ENCODE measurements at places on chromosomes 11 and 22. TPM values are rescaled to one million over a fixed set of nuclear protein-coding genes. Genes with fewer than 3 reads are reported as not detected.

The NAALAD2 gene
- total RNA-seq, result not detected

The CHEK1 gene
- total RNA-seq, result 69.3 TPM

The HSPB2 gene
- not detected for total RNA-seq

The SLC17A6 gene
- total RNA-seq, result not detected

The PTPN5 gene
- total RNA-seq, result not detected

The ANKK1 gene
- total RNA-seq, result 0.22 TPM

The MIEF1 gene
- total RNA-seq, result 42.8 TPM

The UBASH3B gene
- total RNA-seq, result 40.3 TPM

The C22orf31 gene
- total RNA-seq, result not detected

GRCh38 chr11:110097459-110098012, 4.3 kb downstream of the ZC3H12C start:
- peaks cover 17% of the 10 kb centered on the region for H3K4me1 ChIP-seq
- H3K27me3 ChIP-seq, result no peaks in the 10 kb centered on the region
- H3K36me3 ChIP-seq, result no peaks in the 10 kb centered on the region
- no peak overlapping the region for H3K27ac ChIP-seq

DNA sequence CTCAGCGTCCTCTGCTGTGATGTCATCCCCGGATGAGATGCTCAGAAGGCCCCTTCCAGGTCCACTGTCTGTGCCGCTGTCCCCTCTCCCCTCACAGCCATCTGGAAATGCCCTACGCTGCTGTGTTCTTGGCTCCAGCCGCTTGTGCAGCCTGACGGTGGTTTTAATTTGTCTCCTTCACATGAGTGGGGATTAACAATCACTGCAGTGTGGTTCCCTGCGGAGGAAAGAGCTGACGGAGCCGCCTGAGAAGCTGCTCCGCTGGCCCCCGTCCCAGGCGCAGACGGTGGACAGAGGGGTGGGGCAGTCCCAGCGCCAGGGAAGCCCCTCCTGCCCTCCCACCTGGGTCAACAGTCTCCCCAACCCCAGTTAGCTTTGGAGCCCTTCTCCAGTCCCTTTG, 67.5 kb upstream of the PHF21B start:
- DNase-seq, result no peak
- no peaks in the 10 kb centered on the region for H3K36me3 ChIP-seq
- H3K27ac ChIP-seq, result no peak overlapping the region
- H3K27me3 ChIP-seq, result no peaks in the 10 kb centered on the region

- no peak overlapping the region for H3K4me3 ChIP-seq
- peaks cover 51% of the 10 kb centered on the region for H3K27me3 ChIP-seq
- H3K4me1 ChIP-seq, result no peaks in the 10 kb centered on the region
These were observed 150.2 kb downstream of the BRD1 start for GRCh38 chr22:49677495-49677889.

GRCh38 chr11:13382751-13383150, 80.3 kb downstream of the BTBD10 start:
- H3K27me3 ChIP-seq, result no peaks in the 10 kb centered on the region
- H3K4me3 ChIP-seq, result no peak overlapping the region
- peaks cover 6% of the 10 kb centered on the region for H3K36me3 ChIP-seq
- H3K4me1 ChIP-seq, result no peaks in the 10 kb centered on the region

DNA sequence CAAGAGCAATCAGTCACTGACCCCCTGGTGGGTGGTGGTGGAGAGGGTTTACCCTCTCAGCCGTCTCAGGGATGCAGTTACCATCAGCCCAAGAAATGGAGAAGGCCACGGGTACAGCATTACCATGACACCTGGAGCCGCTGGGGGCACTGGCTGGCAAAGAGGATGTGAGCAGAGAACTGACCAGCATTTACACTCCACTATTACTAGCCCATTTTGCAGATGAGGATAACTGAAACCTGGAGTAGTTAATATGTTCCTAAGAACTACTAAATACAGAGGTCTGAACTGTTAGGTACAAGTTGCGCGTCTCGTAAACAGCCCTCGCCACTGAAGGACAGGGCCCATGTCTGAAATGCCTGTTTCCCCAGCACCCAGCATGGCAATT, 79.0 kb downstream of the TIMP3 start:
- H3K4me3 ChIP-seq, result no peak overlapping the region
- H3K36me3 ChIP-seq, result no peaks in the 10 kb centered on the region
- H3K27me3 ChIP-seq, result peaks cover 11% of the 10 kb centered on the region

DNA sequence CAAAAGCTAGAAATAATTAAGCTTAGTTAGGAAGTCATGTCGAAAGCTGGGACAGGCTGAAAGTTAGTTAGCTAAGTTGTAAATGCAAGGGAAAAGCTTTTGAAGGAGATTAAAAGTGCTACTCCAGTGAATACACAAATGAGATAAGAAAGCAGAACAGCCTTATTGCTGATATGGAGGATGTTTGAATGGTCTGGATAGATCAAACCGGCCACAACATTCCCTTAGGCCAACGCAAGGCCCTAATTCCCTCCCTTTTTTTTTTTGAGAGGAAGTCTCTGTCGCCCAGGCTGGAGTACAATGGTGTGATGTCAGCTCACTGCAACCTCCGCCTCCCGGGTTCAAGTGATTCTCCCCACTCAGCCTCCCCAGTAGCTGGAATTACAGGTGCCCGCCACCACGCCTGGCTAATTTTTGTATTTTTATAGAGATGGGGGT, 23.3 kb upstream of the WEE1 start:
- H3K27me3 ChIP-seq, result no peaks in the 10 kb centered on the region
- H3K4me3 ChIP-seq, result no peak overlapping the region
- DNase-seq, result no peak
- H3K4me1 ChIP-seq, result no peaks in the 10 kb centered on the region
- H3K27ac ChIP-seq, result no peak overlapping the region

- no peaks in the 10 kb centered on the region for H3K4me1 ChIP-seq
- no peak within 1 kb of the TSS for H3K27ac ChIP-seq
- no peaks in the 10 kb centered on the region for H3K36me3 ChIP-seq
- peaks cover 4% of the 10 kb centered on the region for H3K27me3 ChIP-seq
- no peak for DNase-seq
These were observed at the start of gene GUCY1A2 for GRCh38 chr11:107018219-107018901. GUCY1A2 (minus strand) TSS chr11:107018476; CDS start chr11:107018055, 421 bp downstream.

GRCh38 chr11:66663741-66664296, 13.9 kb downstream of the RBM4B start:
- no peaks in the 10 kb centered on the region for H3K4me1 ChIP-seq
- no peak overlapping the region for H3K27ac ChIP-seq
- H3K4me3 ChIP-seq, result no peak overlapping the region
- peaks cover 38% of the 10 kb centered on the region for H3K36me3 ChIP-seq
- no peak for DNase-seq

GRCh38 chr11:62143727-62144126, 19.9 kb downstream of the INCENP start:
- no peaks in the 10 kb centered on the region for H3K27me3 ChIP-seq
- H3K4me3 ChIP-seq, result no peak overlapping the region
- peaks cover 65% of the 10 kb centered on the region for H3K36me3 ChIP-seq
- no peaks in the 10 kb centered on the region for H3K4me1 ChIP-seq

DNA sequence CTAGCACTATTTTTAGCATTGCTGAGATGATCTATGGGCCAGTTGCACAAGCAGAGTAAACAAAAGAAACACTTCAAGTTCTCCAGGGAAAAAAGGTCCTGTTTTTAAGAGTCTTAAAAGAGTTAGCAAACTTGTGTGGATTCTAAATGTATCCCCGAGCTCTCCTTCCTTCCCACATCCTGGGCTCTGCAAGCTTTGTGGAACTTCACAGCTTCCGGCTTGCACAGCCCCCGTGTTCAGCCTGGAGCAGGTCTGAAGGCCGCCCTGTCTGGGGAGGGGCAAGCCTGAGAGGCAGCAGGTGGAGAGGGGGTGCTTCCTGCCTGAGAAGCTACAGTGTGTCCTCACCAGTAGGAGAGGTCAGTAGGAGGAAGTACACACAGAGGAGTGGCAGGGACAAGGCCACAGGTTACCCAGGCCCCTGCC, 35.1 kb upstream of the SUSD2 start:
- peak overlapping the region; percentile 35 for H3K27ac ChIP-seq
- peaks cover 21% of the 10 kb centered on the region for H3K4me1 ChIP-seq
- H3K4me3 ChIP-seq, result no peak overlapping the region
- H3K27me3 ChIP-seq, result no peaks in the 10 kb centered on the region
- DNase-seq, result no peak
- no peaks in the 10 kb centered on the region for H3K36me3 ChIP-seq

DNA sequence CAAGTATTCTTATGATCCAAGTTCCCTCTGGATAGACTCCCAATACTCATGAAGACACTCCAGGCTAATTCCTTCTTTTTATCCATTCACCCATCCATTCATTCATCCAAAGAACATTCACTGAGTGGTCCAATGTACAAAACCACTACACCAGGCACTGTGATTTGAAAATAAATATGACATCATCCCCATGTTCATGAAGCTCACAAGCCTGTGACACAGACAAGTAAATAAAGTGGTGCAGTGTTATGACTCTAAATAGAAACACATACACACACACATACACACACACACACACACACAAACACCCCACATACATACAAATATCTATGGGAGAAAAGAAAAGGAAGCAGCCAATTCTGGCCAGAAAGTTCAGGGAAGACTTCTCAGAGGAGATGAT, 35.5 kb downstream of the MTMR2 start:
- no peak overlapping the region for H3K4me3 ChIP-seq
- H3K27ac ChIP-seq, result no peak overlapping the region
- H3K27me3 ChIP-seq, result no peaks in the 10 kb centered on the region
- DNase-seq, result no peak
- H3K36me3 ChIP-seq, result no peaks in the 10 kb centered on the region

- H3K4me3 ChIP-seq, result no peak overlapping the region
- no peak overlapping the region for H3K27ac ChIP-seq
- peak; percentile 42 for DNase-seq
- H3K4me1 ChIP-seq, result peaks cover 11% of the 10 kb centered on the region
- H3K36me3 ChIP-seq, result no peaks in the 10 kb centered on the region
- no peaks in the 10 kb centered on the region for H3K27me3 ChIP-seq
These were observed 11.7 kb downstream of the RASD2 start for GRCh38 chr22:35552196-35552842.

DNA sequence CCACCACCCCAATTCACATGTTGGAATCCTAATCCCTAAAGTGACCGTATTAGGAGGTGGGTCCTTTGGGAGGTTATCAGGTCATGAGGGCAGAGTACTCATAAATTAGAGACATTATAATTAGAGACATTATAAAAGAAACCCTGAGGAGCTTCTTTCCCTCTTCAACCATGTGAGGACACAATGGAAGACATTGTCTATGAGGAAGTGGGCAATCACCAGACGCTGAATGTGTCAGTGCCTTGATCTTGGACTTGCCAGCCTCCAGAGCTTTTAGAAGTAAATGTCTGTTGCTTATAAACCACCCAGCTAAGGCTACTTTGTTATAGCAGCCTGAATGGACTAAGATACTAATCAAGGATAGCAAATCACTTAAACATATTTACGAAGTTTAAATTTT, 14.8 kb downstream of the GAB2 start:
- no peaks in the 10 kb centered on the region for H3K27me3 ChIP-seq
- no peak overlapping the region for H3K4me3 ChIP-seq
- H3K27ac ChIP-seq, result no peak overlapping the region
- DNase-seq, result no peak
- H3K4me1 ChIP-seq, result peaks cover 7% of the 10 kb centered on the region

DNA sequence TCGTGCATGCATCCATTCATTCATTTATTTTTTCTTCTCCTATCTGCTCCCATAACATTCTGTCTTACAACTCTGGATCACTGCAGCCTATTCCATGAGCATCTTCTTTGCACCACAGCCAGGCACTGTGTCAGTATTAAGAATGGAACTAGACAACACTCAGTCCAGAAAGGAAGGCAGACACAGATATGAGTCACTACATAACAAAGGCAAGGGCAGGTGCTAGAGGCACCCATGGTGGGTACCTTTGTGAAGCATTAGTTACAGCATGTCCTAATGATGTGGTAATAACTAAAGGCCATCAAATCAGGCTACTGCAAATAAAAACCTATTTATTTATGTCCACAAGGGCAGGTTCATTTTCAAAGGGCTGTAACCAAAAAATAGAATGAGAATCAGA, 28.1 kb downstream of the TENM4 start:
- H3K4me1 ChIP-seq, result peaks cover 15% of the 10 kb centered on the region
- no peaks in the 10 kb centered on the region for H3K36me3 ChIP-seq
- DNase-seq, result no peak
- no peak overlapping the region for H3K4me3 ChIP-seq

- H3K27me3 ChIP-seq, result no peaks in the 10 kb centered on the region
- no peak overlapping the region for H3K4me3 ChIP-seq
- no peak overlapping the region for H3K27ac ChIP-seq
- no peaks in the 10 kb centered on the region for H3K4me1 ChIP-seq
- no peak for DNase-seq
These were observed 51.0 kb upstream of the SEPTIN5 start for GRCh38 chr22:19663286-19663815.

GRCh38 chr11:64817476-64817875, 7.1 kb upstream of the MEN1 start:
- no peaks in the 10 kb centered on the region for H3K36me3 ChIP-seq
- peaks cover 8% of the 10 kb centered on the region for H3K4me1 ChIP-seq
- no peak overlapping the region for H3K4me3 ChIP-seq
- DNase-seq, result no peak
- H3K27me3 ChIP-seq, result no peaks in the 10 kb centered on the region

- no peaks in the 10 kb centered on the region for H3K27me3 ChIP-seq
- no peaks in the 10 kb centered on the region for H3K36me3 ChIP-seq
- no peak overlapping the region for H3K27ac ChIP-seq
- no peak overlapping the region for H3K4me3 ChIP-seq
- DNase-seq, result no peak
These were observed 243.2 kb downstream of the CASP12 start for GRCh38 chr11:104655066-104655465.

DNA sequence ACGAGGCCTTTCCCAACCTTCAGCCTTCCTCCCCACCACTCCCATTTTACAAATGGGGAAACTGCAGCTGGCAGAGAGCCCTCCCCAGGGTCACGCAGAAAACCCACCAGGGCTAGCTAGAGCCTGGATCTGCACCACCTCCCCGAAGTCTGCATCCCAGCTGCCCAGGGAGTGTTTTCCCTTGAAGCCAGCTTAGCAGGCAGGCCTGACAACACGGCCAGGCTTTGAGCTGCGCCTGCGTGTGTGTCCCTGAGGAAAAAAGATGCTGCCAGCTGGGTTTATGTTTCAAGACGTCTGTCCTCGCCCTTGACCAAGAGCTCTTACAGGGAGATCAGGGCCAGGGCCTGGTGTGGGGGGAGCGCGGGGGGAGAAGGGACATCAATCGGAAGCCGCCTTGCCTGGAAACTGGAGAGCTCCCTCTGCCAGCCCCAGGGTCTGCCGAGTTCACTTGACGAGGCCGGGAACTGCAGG, 20.3 kb downstream of the WNT11 start:
- no peak overlapping the region for H3K27ac ChIP-seq
- no peak overlapping the region for H3K4me3 ChIP-seq

DNA sequence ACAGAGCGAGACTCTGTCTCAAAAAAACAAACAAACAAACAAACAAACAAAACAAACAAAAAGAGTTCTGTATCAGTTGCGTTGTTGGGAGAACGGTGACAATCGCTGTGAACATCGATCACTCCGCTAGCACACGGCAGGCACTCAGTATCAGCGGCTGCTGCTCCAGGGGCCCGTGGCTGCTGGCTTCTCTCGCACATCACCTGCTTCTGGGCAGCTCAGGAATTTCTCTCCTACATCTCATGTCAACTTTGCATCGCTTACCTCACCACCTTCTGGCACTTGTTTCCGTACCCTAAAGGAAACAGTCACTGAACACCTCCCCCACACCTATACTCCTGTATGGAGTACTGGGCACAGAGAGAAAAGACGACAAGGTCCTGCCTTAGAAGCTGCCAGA, 70.3 kb upstream of the WNT7B start:
- no peaks in the 10 kb centered on the region for H3K27me3 ChIP-seq
- no peak for DNase-seq
- no peak overlapping the region for H3K27ac ChIP-seq
- no peak overlapping the region for H3K4me3 ChIP-seq

Measured in HCT116 (cell line).